Posterior cingulate gyrus (tissue), 11 donors: ENCODE measurements at places on chromosomes 2 and 18.

DNA sequence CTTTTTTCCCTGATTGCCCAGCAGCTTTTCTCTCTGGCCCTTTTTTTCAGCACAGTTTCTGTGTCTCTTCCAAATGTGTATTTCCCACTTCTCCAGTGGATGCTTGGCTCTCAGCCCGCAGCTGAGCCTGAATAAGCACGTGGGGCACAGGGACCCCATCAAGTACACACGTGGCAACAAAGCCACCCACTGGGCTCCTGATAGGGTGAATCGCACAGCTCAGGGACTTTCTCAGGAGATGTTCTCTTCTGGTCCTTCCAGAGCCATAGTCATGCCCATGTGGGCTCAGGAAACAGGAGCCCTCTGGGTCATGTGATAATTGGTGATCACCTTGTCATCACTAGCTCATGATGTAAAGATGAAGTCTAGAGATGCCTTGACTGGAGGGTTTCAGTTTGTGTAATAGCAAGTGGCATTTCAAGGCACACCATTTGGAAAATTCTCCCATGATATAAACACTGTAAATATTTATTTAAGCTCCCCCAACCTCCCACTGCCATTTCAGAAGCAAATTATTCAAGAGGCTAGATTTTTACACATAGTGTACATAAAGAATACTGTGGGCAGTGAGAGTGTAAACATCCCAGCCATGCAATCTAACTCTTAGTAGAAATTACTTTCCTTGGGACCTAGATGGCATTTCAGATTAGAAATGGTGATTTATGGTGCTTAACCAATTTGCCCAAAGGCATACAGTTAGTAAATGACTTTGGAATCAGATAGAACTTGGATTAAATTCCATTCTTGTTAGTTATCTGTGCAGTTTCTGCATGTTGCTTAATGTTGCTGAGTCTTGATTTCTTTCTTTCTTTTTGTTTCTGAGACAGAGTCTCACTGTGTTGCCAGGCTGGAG lies 597.5 kb downstream of the SLC4A3 start:
- no peak for DNase-seq

- no peak for DNase-seq
Measured at GRCh38 chr2:8578335-8579244, 103.3 kb upstream of the ID2 start.

GRCh38 chr2:157107877-157108276 lies 149.6 kb upstream of the GALNT5 start:
- no peak for DNase-seq

GRCh38 chr18:78510091-78510490 lies 469.5 kb upstream of the SALL3 start:
- no peak for DNase-seq
